Activated T-helper 1 cell treated with anti-CD3 and anti-CD28 coated beads, Interleukin-2, amount 50 U/mL, for 16 hours (primary cell): ENCODE measurements at places on chromosomes 4 and X.

DNA sequence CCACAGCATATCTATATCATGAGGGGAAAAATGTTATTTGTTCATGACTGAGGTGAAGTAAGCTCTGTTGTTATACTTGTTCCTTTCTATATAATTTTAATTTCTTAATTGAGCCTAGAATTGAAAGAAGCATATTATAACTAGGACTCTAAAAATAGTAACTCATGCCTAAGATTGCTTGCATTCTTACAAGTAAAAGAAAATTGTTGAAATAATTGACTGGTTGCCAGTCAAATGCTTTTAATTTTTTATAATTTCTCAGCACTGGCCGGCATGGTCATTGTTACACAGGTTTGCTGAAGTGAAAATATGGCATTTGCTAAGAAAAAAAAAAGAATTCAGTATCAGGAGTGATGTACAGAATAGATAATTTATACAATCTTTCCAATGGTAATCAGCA, 104.8 kb downstream of the GASK1B start:
- DNase-seq, result no peak

GRCh38 chr4:105283501-105283900, 136.8 kb downstream of the TET2 start:
- DNase-seq, result no peak

- DNase-seq, result no peak
Measured at GRCh38 chr4:37812713-37813112, 13.8 kb upstream of the PGM2 start.

- DNase-seq, result no peak
Measured at GRCh38 chrX:118455013-118455412, 40.6 kb upstream of the DOCK11 start.

DNA sequence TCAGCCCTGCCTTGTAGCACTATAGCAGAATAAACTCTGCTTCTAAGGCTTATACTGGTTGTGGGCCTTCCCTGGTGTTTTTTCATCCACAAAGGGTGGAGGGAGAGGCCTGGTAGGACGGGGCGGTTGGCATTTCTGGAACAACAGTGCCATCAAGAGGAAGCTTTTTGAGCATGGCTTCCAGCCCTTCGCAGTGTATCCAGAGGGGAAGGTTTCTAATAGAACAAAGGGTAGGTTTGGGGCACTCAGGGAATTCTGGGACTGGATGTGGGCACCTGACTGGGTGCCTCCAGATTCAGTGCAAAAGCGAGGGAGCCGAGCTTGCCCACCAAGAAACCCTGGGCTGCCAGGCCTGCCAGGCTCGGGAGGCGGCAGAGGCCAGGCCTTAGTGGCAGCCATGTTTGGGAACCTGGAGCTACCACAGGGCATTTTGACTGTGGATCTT, 229.6 kb upstream of the AGTR2 start:
- no peak for DNase-seq
